Mesothelial cell of epicardium (in vitro differentiated cells): ENCODE measurements at places on chromosomes 12 and 14. TPM values are rescaled to one million over a fixed set of nuclear protein-coding genes. Genes with fewer than 3 reads are reported as not detected.

Gene EMP1
- 16.3 to 19.0 TPM (median 16.5 TPM) in 3 replicates for total RNA-seq

Gene CLEC6A
- total RNA-seq: not detected in 3 replicates

Gene AQP2
- total RNA-seq: not detected in 3 replicates

Gene OR6C2
- total RNA-seq: not detected in 3 replicates

GRCh38 chr14:64708148-64709004 lies 4.2 kb downstream of the PLEKHG3 start:
- H3K4me1 ChIP-seq: peaks cover 52% of the 10 kb centered on the region
- DNase-seq: no peak
- H3K27ac ChIP-seq: peak overlapping the region; percentile 70
- no peaks in the 10 kb centered on the region for H3K27me3 ChIP-seq

DNA sequence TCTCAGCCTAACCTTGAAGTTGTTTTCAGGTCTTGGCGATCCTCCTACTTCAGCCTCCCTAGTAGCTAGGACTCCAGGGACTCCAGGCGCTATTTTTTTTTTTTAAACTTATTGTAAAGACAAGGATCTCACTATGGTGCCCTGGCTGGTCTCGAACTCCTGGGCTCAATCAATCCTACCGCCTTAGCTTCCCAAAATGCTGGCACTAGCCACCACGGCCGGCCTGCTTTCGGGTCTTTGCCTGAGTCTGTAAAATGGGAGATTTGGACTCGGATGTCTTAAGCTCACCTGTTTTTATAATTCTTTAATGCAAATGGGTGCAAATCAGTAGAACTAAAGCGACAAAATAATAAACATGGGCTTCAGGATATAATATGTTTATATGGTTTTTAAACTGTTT lies 858 bp upstream of the SYT10 start:
- peak overlapping the region; percentile 70 for H3K4me3 ChIP-seq
- H3K27ac ChIP-seq: no peak overlapping the region
- H3K36me3 ChIP-seq: no peaks in the 10 kb centered on the region
- H3K4me1 ChIP-seq: peaks cover 32% of the 10 kb centered on the region

DNA sequence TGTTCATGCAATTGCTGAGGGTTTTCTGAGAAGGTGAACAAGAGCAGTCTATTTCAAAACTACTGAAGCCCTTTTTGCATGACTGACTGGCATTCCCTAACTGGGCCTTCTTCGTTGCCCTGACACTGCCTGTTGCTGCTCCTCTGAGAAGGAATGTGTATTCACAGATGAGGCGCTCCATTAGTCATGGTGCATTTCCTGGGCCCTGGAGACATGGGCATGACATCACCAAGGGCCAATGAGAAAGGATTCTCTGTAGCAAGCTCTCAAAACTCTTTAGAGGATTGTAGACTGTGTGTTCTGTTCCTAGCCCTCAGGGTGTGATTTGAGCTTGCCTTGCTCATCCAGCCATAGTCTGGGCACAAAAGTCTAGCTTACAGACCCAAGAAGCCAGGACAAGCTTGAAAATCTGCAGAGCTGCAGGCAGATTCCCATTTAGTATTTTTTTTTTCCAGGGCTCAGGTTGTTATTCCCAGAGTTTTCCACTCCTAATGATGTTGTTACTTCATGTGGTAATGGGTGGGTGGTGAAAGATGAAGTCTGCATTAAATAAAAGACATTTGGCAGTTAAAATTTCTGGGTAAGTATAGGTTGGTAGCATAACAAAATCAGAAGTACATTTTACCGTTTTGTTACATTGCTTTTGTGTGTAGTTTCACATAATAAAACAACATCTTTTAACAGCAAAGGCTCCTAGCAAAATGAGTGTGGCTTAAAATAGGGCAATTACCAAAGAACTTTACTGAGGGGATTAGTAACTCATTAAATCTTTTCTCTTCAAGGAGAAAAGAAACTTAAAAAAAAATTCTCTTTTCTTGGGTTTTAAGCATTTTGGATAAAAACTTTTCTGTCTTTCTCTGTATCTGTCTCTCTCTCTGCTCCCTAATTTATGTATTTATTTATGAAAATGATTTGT lies 318.4 kb downstream of the RAD51B start:
- peaks cover 54% of the 10 kb centered on the region for H3K4me1 ChIP-seq
- no peaks in the 10 kb centered on the region for H3K27me3 ChIP-seq
- peak overlapping the region; percentile 99 for H3K27ac ChIP-seq
- H3K4me3 ChIP-seq: no peak overlapping the region
- H3K36me3 ChIP-seq: peaks cover 2% of the 10 kb centered on the region

GRCh38 chr14:74347795-74348100 lies 523 bp upstream of the VRTN start:
- H3K27me3 ChIP-seq: peaks cover 39% of the 10 kb centered on the region
- H3K4me1 ChIP-seq: peaks cover 12% of the 10 kb centered on the region
- no peak overlapping the region for H3K4me3 ChIP-seq
- no peak for DNase-seq
- no peak overlapping the region for H3K27ac ChIP-seq

DNA sequence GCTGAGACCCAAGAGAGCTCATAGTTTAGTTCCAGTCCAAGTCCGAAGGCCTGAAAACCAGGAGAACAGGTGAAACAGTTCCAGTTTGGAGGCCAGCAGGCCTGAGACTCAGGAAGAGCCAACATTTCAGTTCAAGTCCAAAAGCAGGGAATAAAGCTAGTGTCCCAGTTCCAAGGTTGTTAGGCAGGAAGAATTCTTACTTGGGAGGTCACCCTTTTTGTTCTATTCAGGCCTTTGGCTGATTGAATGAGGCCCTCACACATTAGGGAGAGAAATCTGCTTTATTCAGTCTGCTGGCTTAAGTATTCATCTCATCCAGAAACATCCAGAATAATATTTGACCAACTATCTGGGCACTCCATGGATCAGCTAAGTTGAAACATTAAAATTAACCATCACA lies 294.6 kb downstream of the PCNX1 start:
- H3K27me3 ChIP-seq: peaks cover 1% of the 10 kb centered on the region

DNA sequence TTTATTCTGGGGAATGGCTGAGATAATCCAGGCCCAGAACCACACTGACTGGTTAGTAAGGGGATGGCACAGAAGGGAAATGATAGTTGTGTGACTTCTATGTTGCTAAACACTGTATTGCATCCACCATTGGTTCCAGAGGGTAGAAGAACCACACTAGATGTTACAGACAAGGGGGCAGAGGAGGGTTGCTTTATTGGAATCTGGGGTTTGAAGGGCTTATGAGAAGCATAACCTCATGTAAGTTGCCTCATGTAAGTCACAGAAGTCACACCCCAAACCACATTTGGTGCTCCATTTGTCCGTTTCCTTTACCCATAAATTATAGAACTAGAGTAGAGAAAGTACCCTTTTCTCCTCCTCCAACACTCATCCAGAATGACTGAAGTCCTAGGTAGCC lies 5.5 kb upstream of the PSMA6 start:
- H3K27me3 ChIP-seq: no peaks in the 10 kb centered on the region
- peaks cover 5% of the 10 kb centered on the region for H3K4me1 ChIP-seq
- peaks cover 5% of the 10 kb centered on the region for H3K36me3 ChIP-seq
- H3K27ac ChIP-seq: no peak overlapping the region
- H3K4me3 ChIP-seq: no peak overlapping the region

- peaks cover 97% of the 10 kb centered on the region for H3K27me3 ChIP-seq
- H3K27ac ChIP-seq: no peak overlapping the region
- H3K4me1 ChIP-seq: no peaks in the 10 kb centered on the region
- H3K36me3 ChIP-seq: no peaks in the 10 kb centered on the region
- H3K4me3 ChIP-seq: no peak overlapping the region
Measured at GRCh38 chr14:36511981-36512584, 7.9 kb downstream of the NKX2-1 start.

DNA sequence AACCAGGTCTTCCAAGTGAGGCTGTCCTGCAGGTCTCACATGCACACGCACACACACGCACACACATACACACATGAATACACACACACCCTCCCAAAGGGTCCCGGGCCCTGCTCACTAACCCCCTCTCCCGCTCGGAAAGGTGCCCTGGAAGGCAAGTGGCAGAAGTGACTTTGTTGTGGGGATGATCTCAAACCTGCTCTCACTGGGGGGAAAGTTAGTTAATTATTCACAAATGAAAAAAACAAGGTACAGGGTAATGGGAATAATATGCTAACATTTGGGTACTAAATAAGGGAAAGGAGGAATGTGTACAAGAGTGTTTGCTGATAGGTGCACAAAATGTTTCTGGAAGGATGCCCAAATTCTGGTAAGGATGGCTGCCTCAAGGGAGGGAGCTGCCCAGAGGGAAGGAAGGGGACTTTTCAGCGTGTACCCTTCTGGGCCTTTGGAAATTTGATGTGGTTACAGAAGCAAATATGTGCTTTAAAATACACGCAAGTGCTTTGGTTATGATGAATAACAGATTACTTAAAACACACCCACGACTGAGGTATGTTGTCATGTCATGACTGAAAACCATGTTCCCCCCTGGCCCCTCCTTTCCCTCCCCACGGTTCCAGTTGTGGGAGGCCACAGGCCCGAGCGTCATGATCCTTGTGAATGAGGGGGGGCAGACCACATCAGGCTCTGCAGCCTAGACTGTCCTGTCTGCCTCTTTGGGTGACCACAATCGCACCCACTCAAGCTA lies 43.3 kb upstream of the PLEKHG6 start:
- DNase-seq: no peak
- peak overlapping the region; percentile 64 for H3K27ac ChIP-seq
- H3K36me3 ChIP-seq: no peaks in the 10 kb centered on the region
- peaks cover 38% of the 10 kb centered on the region for H3K4me1 ChIP-seq
- no peak overlapping the region for H3K4me3 ChIP-seq
- no peaks in the 10 kb centered on the region for H3K27me3 ChIP-seq
